ENCODE measurements at places on chromosomes 13 and 19.

DNA sequence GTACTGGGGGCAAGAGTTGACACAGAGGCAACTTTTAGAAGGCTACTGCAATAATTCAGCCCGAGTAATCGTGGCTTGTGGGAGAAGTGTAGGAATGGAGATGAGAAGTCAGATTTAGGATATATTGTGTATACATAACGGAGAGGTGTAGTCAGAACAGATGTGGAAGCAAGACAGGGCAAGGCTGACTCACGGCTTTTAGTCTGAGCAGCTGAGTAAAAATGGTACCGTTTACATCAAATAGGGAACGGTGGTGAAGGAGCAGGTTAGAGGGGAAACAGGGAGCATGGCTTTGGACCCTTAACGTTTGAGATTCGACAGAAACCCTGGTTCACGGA, 796 bp upstream of the LSM14A start:
- peak; percentile 61 for DNase-seq

- no peak for DNase-seq
These were observed 355.1 kb downstream of the LIG4 start for GRCh38 chr13:107860284-107860683.

GRCh38 chr13:33110713-33111413, 94.6 kb downstream of the KL start:
- DNase-seq, result no peak

GRCh38 chr13:76758738-76759137, 127.5 kb downstream of the KCTD12 start:
- no peak for DNase-seq

DNA sequence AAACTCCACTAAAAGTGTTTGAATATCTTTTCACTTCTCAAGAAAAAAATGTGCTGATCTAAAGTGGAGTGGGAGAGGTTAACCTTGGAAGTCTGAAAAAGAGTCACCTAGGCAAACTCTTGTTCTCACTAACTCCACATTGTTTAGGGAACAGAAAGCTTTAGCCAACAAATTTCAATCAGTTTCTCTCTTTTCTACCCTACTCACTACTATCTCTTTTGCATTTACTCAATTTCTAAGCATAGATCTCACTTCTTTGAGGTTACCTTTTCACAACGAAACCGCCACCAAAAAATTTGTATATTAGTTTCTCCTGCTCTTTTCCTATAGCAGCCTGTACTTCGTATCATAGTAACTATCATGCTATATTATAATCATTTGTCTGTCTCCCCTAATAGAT, 6.3 kb downstream of the NHLRC3 start:
- no peak for DNase-seq

- DNase-seq, result no peak
These were observed 8.6 kb upstream of the RNF6 start for GRCh38 chr13:26230703-26231102.

DNA sequence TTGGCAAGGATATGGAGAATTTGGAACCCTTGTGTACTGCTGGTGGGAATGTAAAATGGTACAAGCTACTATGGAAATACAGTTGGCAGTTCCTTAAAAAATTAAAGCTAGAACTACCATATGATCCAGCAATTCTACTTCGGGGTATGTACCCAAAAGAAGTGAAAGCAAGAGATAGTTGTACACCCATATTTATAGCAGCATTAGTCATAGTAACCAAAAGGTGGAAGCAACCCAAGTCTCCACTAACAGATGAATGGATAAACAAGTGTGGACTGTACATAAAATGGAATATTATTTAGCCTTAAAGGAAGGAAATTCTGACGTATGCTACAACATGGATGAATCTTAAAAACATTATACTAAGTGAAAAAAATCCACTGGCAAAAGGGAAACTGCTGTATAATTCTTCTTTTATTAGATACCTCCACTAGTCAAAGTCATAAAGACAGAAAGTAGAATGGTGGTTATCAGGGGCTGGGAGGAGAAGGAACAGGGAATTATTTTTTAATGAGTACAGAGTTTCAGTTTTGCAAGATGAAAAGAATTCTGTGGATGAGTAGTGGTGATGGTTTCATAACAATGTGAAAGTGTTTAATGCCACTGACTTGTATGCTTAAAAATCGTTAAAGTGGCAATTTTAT, 141.6 kb downstream of the RXFP2 start:
- DNase-seq, result no peak

Data from stimulated activated CD4-positive, alpha-beta T cell treated with anti-CD3 and anti-CD28 coated beads, Interleukin-4, amount 100 ng/mL, for 48 hours (primary cell).